Lower lobe of right lung (tissue), 2 donors: ENCODE measurements at places on chromosomes 7 and 10. TPM values are rescaled to one million over a fixed set of nuclear protein-coding genes. Genes with fewer than 3 reads are reported as not detected.
A peak's percentile ranks its signal among the peaks of the same experiment; 100 is the strongest.

GRCh38 chr7:125184801-125185200 is 255.2 kb upstream of the POT1 start:
- no peaks in the 10 kb centered on the region for H3K4me1 ChIP-seq
- no peaks in the 10 kb centered on the region for H3K36me3 ChIP-seq
- no peak for DNase-seq
- no peak overlapping the region for H3K27ac ChIP-seq
- H3K27me3 ChIP-seq, result no peaks in the 10 kb centered on the region
- no peak overlapping the region for H3K4me3 ChIP-seq

- H3K36me3 ChIP-seq, result peaks cover 33% of the 10 kb centered on the region
- no peaks in the 10 kb centered on the region for H3K4me1 ChIP-seq
- DNase-seq, result no peak
Measured at GRCh38 chr7:66859794-66860645, 61.0 kb upstream of the TMEM248 start.

GRCh38 chr10:133356549-133357284 is 1.1 kb downstream of the FUOM start:
- peaks cover 4% of the 10 kb centered on the region for H3K36me3 ChIP-seq
- DNase-seq, result peak; percentile 40
- H3K27ac ChIP-seq, result peak overlapping the region; percentile 85
- peaks cover 18% of the 10 kb centered on the region for H3K4me1 ChIP-seq
- peak overlapping the region; percentile 74 for H3K4me3 ChIP-seq

GRCh38 chr7:3338161-3338560 is 37.1 kb downstream of the SDK1 start:
- no peaks in the 10 kb centered on the region for H3K36me3 ChIP-seq
- no peak for DNase-seq
- H3K27me3 ChIP-seq, result no peaks in the 10 kb centered on the region
- H3K4me3 ChIP-seq, result no peak overlapping the region
- no peaks in the 10 kb centered on the region for H3K4me1 ChIP-seq

DNA sequence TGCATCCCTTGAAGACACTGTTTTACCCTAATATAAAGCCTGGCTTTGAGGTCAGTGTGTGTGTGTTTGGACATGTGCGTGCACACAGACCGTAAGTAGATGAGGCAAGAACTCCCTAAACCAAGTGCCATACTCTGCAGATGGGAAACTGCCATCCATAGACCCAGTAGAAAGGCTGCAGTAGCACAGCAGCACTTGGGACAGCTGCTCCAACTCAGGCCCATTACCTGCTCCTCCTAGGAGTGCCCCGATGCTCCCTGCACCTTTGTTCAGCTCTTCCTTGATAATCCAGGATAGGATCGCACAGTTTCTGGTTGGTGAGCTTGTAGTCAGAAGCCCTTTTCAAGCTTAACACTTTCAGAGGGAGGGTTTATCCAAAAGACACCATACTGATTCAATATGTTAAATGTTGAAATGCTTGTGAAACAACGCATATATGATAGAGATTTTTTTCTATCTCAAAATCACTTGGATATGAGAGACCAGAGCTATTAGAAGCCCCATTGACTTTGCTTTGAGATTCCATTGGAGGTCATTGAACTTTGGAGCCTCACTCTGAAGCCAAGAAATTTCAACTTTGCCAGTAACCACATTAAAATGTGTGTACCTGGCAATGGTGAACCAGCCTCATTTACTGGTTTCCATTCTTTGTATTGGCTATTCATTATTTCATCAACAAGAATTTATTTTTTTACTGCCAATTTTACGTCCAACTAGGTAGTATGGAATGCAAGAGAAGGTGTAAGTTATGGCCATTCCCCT is 757.0 kb upstream of the GALNT17 start:
- H3K27ac ChIP-seq, result no peak overlapping the region
- peaks cover 7% of the 10 kb centered on the region for H3K4me1 ChIP-seq
- no peak overlapping the region for H3K4me3 ChIP-seq

- H3K27me3 ChIP-seq, result no peaks in the 10 kb centered on the region
- no peaks in the 10 kb centered on the region for H3K36me3 ChIP-seq
- peak; percentile 84 for DNase-seq
- peak overlapping the region; percentile 80 for H3K27ac ChIP-seq
Measured at GRCh38 chr7:105678811-105679495, 97.7 kb upstream of the EFCAB10 start.

- no peak overlapping the region for H3K27ac ChIP-seq
- no peak overlapping the region for H3K4me3 ChIP-seq
- H3K4me1 ChIP-seq, result peaks cover 12% of the 10 kb centered on the region
- no peaks in the 10 kb centered on the region for H3K36me3 ChIP-seq
Measured at GRCh38 chr10:21363731-21364104, 161.8 kb downstream of the SKIDA1 start.

- H3K4me1 ChIP-seq, result peaks cover 14% of the 10 kb centered on the region
- peak; percentile 77 for DNase-seq
- peak overlapping the region; percentile 53 for H3K4me3 ChIP-seq
- H3K27me3 ChIP-seq, result no peaks in the 10 kb centered on the region
- H3K36me3 ChIP-seq, result no peaks in the 10 kb centered on the region
Measured at GRCh38 chr7:38311329-38311937, 38.0 kb upstream of the TARP start.

GRCh38 chr7:31419505-31420055 is 79.1 kb upstream of the NEUROD6 start:
- no peak for DNase-seq
- no peaks in the 10 kb centered on the region for H3K27me3 ChIP-seq
- H3K4me1 ChIP-seq, result no peaks in the 10 kb centered on the region

- DNase-seq, result no peak
- H3K27me3 ChIP-seq, result no peaks in the 10 kb centered on the region
- H3K27ac ChIP-seq, result no peak overlapping the region
- H3K4me3 ChIP-seq, result no peak overlapping the region
Measured at GRCh38 chr10:53534428-53534827, 761.8 kb upstream of the MBL2 start.

Gene ODAD2
- total RNA-seq, result 4.5 TPM

Gene PRPS1L1
- not detected for total RNA-seq

- H3K36me3 ChIP-seq, result no peaks in the 10 kb centered on the region
- no peak overlapping the region for H3K4me3 ChIP-seq
- DNase-seq, result no peak
- H3K27ac ChIP-seq, result no peak overlapping the region
- H3K27me3 ChIP-seq, result peaks cover 25% of the 10 kb centered on the region
Measured at GRCh38 chr7:44305564-44306507, 19.6 kb downstream of the CAMK2B start.

GRCh38 chr7:107186240-107186639 is 17.4 kb downstream of the HBP1 start:
- H3K36me3 ChIP-seq, result peaks cover 100% of the 10 kb centered on the region
- H3K4me3 ChIP-seq, result no peak overlapping the region
- peaks cover under 1% of the 10 kb centered on the region for H3K4me1 ChIP-seq
- no peak for DNase-seq
- H3K27ac ChIP-seq, result no peak overlapping the region
- no peaks in the 10 kb centered on the region for H3K27me3 ChIP-seq

Gene PYROXD2
- total RNA-seq, result 17.8 TPM

Gene PDE6C
- total RNA-seq, result not detected

DNA sequence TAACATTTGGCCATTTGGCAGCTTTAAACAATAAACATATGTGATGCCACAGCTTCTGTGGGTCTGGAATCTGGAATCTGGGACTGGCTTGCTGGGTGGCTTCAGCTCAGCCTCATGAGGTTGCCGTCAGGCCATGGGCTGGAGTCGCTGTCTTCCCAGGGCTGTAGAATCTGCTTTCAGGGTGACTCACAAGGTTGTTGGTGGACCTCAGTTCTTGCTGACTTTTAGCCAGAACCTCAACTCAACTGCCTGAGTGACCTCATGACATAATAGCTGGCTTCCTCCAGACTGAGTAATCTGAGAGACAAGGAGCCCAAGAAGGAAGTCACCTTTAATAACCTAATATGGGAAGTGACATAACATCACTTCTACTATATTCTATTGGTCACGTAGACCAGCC is 44.6 kb upstream of the TSPAN13 start:
- H3K36me3 ChIP-seq, result peaks cover 20% of the 10 kb centered on the region
- no peaks in the 10 kb centered on the region for H3K4me1 ChIP-seq
- no peak for DNase-seq
- H3K27ac ChIP-seq, result no peak overlapping the region
- H3K27me3 ChIP-seq, result no peaks in the 10 kb centered on the region

GRCh38 chr7:64686493-64687184 is 20.7 kb downstream of the ZNF107 start:
- no peak for DNase-seq
- peaks cover 38% of the 10 kb centered on the region for H3K36me3 ChIP-seq
- H3K4me1 ChIP-seq, result no peaks in the 10 kb centered on the region
- no peak overlapping the region for H3K27ac ChIP-seq

DNA sequence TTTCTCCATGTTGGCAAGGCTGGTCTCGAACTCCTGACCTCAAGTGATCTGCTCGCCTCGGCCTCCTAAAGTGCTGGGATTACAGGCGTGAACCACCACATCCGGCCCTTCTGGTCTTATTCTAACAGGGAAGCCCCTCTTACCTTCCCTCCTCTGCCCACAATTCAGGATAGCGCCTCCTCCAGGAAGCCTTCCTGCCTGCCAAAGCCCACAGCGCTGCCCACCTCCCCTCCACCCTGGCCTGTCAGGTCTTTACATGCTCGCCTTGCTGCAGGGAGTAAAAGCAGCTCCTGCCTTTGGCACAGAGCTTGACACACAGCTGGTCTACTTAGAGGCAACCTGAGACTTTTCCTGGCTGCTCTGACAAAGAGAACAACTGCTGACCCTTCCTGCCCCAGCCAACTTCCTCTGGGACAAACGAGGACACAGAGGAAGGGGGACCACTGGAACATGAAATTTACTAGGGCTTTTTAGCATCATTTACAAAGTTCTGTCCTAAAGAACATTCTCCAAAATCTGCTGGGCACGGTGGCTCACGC is 13.2 kb downstream of the MLXIPL start:
- H3K27me3 ChIP-seq, result peaks cover 38% of the 10 kb centered on the region
- no peak for DNase-seq
- H3K27ac ChIP-seq, result no peak overlapping the region
- H3K4me1 ChIP-seq, result peaks cover 5% of the 10 kb centered on the region

Gene COL1A2
- total RNA-seq, result 252 TPM

- no peaks in the 10 kb centered on the region for H3K36me3 ChIP-seq
- H3K4me3 ChIP-seq, result no peak overlapping the region
Measured at GRCh38 chr10:121351540-121351939, 246.7 kb downstream of the FGFR2 start.

DNA sequence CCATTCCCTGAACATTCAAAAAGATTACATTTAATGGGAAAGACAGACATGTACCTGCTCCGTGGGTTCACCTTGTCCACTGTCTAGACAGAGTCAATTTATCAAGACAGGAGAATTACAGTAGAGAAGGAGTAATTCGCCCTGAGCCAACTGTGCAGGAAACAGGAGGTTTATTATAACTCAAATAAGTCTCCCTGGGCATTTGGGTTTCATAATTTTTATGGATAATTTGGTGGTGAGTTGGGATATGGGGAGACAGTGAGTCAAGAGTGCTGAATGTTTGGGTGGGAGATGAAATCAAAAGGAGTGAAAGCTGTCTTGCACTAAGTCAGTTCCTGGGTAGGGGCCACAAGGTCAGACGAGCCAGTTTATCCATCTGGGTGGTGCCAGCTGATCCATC is 165.9 kb upstream of the NAMPT start:
- H3K4me3 ChIP-seq, result no peak overlapping the region
- H3K36me3 ChIP-seq, result no peaks in the 10 kb centered on the region
- no peak overlapping the region for H3K27ac ChIP-seq
- no peak for DNase-seq
- no peaks in the 10 kb centered on the region for H3K4me1 ChIP-seq

Gene ADRB1
- 35.6 TPM for total RNA-seq

DNA sequence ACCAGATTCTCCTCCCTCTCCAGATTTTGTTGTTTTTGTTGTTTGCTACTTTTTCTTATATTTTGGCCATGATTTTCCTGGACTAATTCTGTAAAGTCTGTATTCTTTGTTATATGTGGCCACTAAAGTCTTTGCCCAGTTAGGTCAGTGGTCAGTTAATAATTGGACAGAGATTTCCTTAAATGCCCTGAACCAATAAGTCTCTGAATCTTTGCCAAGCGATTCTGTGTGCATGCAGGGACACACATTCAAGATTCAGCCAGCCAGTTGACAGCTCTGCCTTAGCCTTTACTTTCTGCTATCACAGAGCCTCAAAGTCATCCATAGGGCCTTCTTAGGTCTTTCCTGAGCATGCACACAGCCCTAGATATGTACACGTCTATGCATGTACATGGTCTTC is 11.0 kb upstream of the COL17A1 start:
- H3K27ac ChIP-seq, result no peak overlapping the region
- no peaks in the 10 kb centered on the region for H3K27me3 ChIP-seq
- H3K4me3 ChIP-seq, result no peak overlapping the region
- no peaks in the 10 kb centered on the region for H3K36me3 ChIP-seq

DNA sequence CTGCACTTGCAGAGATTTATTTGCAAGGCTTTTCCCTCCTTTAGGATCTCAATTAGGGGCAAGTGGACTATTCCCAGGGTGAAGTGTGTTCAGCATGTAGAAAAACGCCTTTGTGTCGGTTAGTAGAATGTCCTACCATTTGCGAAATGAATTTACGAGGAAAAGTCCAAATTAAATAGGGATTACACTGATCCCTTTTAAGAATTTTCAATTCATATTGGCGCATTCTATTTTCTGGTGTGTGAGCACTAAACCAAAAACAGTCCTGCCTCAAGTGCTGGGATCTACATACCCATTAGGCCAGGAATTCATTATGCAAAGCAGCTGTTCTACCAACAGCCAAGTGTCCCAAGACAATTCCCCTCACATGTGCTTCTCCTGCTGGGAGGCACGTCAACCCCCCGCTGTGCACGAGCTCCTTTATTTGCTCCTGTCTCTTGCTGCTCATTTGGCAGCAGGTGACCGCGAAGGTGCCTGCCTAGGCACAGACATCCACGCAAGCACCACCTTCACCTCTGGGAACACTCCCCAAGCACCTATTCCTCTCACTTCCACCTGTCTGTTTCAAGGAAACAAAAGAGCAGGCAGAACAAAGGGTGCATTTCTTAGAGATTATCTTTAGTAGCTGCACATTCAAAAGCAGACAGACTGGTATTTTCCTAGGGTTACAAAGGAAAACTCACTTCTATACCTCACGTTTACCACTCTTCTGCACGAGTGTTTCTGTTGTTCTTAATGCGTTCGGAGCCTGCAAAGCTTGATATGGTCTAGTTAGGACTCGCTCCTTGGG is 134.6 kb upstream of the FGFR2 start:
- DNase-seq, result no peak
- no peak overlapping the region for H3K27ac ChIP-seq
- H3K27me3 ChIP-seq, result peaks cover 12% of the 10 kb centered on the region
- no peaks in the 10 kb centered on the region for H3K4me1 ChIP-seq
- no peaks in the 10 kb centered on the region for H3K36me3 ChIP-seq
- no peak overlapping the region for H3K4me3 ChIP-seq
